ENCODE measurements at places on chromosomes 6 and 20.

- DNase-seq = peak; percentile 24
Observed at GRCh38 chr6:112639391-112639831, 292.3 kb downstream of the RFPL4B start.

- no peak for DNase-seq
Observed at GRCh38 chr6:31576897-31577578, 1.7 kb downstream of the TNF start.

DNA sequence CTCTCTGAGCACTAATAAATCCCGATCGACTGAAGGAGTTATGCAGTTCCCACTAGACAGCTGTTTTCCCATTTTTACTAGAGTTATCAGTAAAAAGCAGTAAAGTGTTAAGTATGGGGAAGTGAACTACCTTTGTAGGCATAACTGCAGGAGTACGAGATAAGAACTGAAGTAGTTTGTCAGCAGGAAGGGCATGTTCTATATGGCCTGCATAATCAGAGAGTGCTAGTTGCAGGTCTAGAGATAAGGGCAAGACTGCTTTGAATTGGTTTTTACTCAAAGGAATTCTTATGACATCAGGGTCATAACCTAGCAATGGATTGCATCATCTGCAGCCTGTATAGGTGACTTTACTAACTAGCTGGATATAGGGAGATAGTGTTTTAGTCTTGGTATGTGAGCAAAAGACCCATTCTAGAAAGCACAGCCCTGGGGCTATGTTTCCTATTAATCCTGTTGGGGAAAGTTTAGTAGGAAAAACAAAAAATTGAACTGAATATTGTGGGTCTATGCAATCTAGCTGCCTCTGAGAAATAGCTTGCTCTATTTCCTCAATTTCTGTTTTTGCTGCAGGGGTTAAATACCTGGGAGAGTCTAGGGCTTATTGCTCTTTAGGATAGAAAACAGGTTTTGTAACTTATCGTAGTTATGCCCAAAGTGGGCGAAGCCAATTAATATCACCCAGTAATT is 22.6 kb upstream of the CRISP1 start:
- DNase-seq = no peak

- peak; percentile 33 for DNase-seq
Observed at GRCh38 chr20:3238616-3239025, 369 bp downstream of the SLC4A11 start.

- DNase-seq = no peak
Observed at GRCh38 chr6:163228041-163228440, 186.5 kb upstream of the QKI start.

GRCh38 chr6:112232845-112233256 is 21.5 kb downstream of the LAMA4 start:
- no peak for DNase-seq

DNA sequence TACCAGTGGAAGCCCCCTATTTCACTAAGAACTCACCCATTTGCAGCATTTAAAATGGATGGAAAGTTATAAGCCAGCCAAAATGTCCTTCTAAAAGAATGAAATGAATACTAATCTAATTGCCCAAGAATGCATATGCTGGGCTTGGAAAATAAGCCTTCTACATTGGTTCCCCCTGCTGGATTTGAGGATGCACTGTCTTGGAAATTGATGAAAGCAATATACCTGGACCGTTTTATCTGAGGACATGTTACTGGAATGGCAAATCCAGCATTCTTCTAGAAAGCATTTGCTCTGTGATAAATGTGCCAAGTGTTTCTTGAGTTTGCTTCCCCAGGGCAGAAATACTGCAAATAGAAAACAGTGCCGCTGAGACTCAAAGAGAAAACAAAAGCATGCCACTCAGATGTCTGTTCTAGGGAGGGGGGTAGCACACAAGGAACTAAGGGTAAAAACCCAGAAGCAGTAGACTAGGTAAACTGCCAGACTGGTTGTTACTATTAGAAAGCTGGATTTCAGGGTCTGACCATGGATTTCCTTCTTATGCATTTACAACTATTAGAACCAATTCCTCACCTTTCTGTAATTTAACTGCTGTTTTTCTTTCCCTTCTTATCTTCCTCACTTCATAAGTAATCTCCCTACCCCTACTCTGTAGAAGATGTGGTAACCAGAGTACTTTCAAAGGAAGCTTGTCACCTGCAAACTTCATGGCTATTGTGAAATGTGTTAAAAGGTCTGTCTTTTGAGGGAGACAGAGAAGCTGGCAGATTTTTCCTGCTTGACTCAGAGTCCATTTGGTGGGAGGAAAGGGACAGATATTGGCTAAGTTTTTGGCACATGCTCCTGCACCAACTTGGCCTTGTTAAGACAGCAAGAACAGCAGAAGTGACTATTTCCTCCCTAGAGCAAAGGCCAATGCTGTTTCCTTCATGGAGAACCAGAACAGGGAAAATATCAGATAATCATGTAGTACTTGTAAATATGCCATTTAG is 642.6 kb downstream of the KIF16B start:
- DNase-seq = peak; percentile 90

DNA sequence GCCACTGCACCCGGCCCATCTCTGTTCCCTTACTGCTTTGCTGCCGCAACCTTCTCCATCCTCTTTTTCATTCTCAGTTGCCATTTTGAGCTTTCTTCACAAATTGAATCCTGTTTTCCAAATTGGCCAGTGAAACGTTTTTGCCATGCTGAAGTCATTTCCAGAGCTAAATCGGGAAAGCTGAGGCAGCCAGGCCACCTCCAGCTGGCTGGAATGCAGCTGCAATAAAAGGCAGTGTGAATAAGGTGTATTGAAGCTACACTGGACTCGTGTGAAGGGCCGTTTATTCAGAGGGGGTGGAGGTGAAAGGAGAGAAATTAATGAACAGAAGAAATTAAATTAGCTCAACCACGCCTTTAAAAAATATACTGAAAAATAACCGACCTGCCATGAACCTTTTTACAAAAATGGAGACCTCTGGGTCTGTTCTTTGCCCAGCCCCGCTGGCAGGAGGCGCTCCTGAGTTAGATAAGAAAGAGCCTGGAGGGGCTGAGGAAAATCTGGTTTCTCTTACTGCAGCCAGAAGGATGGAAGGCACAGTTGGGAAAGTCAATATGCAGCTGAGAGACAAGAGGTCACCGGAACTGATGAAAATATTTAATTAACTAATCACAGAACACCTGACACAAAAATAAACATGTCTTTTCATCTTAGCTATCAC is 283.9 kb downstream of the FOXC1 start:
- no peak for DNase-seq

GRCh38 chr6:123925842-123926399 is 122.3 kb downstream of the NKAIN2 start:
- DNase-seq = peak; percentile 14

DNA sequence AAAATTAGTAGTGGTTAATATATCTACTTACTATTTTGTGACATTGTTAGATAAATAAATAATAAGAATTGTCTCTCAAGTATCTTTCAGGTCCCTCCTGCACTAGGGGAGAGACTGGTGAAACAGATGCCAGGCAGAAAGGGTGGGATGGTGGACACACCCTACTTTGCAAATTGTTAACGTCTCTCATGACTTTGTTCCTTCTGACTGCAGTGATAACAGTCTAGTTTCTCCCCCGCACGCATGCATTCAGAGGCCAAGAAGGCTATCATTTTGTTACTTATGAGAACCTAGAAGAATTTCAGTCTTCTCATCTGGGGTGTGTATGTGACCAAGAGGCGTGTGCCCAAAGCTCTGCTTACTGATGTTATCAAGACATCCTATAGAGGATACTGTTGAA is 152.3 kb downstream of the EDN1 start:
- no peak for DNase-seq

DNA sequence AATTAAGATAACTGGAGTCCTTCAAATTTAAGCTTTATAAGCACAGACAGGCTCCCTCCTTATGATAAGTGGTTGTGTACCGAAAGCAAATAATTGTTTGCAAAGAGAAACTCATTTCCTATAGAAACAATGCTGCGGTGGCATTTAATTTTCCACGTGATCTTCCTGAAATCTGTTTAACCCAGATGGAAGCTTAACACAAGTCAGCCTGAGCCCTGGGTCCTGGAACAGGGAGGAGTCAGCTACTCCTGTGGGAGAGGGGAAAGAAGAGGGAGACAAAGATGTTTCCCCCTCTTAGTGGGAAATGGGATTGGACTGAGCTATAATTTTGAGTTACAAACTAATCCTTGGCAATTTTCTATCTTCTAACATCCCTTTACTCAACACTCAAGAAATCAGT is 136.5 kb downstream of the ELOVL4 start:
- DNase-seq = no peak

DNA sequence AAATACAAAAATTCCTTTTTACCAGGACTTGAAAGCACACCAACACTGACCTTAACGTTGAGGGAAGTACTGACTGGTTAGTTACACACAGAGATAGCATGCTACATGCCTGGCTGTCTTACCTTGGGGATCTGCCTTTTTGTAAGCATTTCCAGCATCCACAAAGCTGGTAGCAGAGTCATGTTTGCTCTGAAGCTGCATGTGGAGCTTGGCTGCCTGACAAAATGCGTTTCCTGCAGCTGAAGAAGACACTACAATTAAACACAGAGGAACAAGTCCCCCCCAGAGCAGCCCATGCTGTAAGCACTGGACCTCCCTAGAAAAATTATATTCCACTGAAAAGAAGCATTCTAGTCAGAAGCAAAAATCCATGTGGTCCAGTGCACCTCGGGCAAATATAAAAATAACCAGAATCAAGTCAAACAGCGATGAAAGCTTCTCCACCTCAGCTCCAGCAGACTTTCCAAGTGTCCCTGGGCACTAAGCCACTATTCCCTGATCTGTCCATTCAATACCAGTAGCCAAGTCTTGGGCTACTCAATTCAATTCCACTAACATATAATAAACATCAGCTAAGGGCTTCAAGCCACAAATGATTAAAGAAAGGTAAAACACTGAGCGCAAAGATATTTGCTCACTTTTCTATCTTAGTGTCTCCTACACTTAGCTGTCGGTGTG is 24.2 kb downstream of the NAPB start:
- DNase-seq = no peak

- peak; percentile 52 for DNase-seq
Observed at GRCh38 chr6:163790266-163790840, 375.8 kb downstream of the QKI start.

DNA sequence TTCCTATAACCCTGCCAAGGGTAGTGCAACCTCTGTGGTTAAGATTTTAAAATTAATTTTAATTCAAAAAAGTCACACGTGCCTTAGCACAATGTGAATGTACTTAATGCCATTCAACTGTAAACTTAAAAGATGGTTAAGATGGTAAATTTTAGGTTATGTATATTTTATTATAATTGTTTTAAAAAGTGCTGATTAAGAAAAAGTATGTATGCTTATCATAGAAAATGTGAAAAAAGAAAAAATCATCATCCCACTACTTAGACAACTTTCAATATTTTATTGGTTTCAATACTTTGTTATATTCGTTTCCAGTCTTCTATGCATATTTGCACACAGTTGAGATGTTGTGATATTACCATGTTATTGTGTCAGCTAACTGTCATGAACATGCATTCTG is 18.7 kb downstream of the ARFGEF2 start:
- no peak for DNase-seq

DNA sequence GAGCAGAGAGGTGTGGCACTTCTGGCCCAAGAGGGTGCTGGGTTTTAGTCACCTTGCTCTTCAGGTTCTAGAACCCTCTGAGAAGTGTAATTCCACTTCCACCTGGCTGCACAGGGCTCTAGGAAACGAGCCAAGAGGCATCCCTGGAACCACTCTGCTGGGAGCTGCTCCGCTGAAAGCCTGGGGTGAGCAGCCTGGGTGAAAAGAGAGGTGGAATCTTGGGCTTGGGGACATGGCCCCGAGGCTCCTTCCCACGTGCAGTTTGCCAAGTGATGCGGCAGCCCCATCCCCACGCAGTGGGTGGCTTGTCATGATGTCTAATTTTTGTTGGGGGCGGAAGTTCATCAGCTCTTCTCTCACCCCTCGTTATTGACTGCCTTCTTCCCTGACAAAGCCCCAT is 32.8 kb downstream of the PPP1R16B start:
- DNase-seq = no peak

DNA sequence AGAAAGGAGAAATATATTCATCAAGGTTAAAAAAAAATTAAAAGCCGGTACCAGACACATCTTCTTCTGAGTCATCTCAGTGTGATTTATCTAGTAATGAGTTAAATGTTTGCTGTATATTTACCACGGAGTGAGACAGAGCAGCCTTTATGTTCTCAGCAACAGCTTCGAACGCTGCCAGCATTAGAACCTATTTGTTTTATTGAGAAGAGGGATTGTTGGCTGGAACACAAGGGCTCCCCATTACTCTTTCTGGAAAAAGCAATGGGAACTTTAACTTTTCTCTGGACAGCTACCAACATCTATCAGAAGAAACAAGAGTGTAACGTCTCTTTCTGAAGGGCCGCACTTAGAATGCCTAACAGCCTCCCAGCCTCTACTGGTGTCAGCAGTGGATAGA is 105.3 kb upstream of the TAB2 start:
- DNase-seq = no peak

DNA sequence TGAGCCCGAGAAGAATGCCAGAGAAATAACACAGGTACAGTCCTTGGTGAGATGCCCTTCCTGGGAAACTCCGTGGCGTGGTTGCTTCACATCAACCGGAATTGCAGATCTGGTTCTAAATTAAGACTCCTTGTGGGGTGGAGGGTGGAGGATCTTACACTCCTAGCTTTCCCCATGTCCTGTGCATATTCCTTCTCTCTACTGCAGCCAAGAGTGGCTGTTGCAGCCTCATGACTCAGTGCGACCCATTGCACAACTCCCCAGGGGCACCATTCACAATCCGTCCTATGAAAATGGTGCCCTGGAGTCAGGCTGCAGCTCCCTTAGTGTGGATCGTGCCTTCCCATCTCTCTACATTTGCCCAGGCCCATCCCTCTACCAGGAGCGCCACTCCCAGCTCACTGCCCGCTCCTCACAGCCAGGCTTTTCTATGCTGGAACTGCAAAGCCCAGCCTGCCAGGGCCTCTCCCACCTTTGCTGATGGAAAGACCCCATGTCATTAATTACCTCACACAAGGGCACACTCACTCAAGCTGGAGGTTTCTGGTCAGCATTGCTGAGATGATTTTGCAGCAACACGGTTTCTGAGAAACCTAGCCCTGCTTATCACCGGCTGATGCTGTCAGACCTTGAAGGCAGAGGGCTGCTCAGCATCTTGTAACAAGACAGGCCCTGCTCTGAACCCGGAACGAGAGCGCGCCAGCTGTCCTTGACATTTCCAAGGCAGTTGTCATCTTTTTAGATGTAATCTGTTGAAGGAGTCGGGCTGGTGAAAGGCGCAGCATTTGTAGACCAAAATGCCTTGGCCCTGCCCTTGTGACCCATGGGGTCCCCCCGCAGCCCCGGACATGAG is 39.7 kb downstream of the SIRPA start:
- DNase-seq = peak; percentile 99

GRCh38 chr20:24388828-24389380 is 80.5 kb upstream of the SYNDIG1 start:
- no peak for DNase-seq

GRCh38 chr6:136403110-136403980 is 113.7 kb upstream of the BCLAF1 start:
- DNase-seq = peak; percentile 89

DNA sequence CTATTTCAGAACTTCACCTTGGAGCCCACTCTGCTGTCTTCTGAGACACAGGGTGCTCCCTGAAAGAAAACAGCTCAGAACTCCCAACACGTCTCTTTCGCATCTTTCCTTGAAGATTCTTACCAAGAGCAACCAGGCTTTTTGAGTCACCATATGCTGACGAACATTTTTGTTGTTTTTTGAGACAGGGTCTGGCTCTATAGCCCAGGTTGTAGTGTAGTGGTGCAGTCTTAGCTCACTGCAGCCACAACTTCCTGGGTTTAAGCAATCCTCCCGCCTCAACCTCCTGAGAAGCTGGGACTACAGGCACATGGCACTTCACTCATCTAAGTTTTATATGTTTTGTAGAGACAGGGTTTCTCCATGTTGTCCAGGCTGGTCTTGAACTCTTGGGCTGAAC is 68.5 kb downstream of the TRMT11 start:
- DNase-seq = no peak

- no peak for DNase-seq
Observed at GRCh38 chr6:90305800-90306448, 9.3 kb upstream of the BACH2 start.
